ENCODE measurements at places on chromosomes 1 and 21.

DNA sequence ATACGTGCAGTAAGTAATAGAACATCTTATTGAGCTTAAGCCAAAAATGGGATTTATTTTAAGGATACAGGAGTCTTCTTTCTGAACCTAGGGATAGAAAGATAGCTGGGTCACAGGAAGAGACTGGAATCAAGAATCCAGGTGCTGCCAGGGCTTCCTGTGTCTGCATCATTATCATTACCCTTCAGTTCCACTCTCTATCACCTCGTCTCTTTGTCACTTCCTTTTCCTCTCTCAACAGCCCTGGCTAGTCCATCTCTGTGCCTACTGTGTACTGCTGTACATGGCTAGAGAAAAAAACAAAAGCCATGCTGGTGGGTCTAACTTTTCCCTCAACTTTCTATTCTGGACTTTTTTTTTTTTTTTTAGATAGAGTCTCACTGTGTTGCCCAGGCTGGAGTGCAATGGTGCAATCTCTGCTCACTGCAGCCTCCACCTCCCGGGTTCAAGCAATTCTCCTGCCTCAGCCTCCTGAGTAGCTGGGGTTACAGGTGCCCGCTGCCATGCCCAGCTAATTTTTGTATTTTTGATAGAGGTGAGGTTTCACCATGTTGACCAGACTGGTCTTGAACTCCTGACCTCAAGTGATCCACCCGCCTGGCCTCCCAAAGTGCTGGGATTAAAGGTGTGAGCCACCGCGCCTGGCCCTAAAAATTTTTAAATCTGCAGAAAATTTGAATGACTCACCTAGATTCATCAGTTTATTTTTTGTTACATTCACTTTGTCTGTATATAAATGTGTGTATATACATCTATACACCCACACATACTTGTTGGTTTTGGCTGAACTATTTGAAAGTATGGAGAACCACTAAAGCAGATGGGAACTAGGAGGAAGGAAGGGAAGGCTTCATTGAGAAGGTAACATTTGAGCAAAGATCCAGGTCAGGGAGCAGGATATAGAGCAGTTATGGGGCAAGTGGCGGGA is 31.9 kb downstream of the UBE4B start:
- no peak for DNase-seq

DNA sequence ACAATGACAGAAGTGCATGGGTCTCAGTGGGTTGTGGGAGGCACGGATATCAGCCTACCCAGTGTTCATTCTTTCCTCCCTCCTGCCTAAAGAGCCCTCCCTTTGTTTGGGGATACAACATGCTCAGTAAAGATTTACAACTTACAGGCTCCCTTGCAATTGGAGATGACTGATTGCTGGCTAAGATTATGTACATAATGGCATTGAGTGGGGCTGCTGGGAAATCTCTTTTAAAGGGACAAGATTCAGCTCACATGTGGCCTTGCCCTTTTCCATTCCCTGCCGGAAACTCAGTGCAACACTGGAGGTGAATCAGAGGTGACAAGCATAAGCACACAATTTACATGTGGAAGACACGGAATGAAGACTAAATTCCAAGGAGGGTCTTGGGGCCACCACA is 83.7 kb upstream of the CHRM3 start:
- no peak for DNase-seq

DNA sequence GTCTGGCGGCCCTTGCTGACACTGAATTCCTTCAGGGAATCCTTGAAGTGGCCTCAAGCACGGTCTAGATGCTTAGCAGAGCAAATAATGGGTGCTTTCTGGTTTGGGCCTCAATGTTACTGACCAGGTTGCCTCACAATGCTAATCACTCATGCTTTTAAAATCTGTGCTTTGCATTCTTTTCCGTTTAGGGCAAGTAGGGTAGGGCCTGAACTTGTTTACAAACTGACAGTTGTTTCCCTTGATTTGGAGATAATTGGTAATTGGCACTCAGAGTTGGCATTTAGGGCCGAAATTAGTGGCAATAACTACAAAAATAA is 1.4 kb downstream of the VPS13D start:
- DNase-seq, result no peak

DNA sequence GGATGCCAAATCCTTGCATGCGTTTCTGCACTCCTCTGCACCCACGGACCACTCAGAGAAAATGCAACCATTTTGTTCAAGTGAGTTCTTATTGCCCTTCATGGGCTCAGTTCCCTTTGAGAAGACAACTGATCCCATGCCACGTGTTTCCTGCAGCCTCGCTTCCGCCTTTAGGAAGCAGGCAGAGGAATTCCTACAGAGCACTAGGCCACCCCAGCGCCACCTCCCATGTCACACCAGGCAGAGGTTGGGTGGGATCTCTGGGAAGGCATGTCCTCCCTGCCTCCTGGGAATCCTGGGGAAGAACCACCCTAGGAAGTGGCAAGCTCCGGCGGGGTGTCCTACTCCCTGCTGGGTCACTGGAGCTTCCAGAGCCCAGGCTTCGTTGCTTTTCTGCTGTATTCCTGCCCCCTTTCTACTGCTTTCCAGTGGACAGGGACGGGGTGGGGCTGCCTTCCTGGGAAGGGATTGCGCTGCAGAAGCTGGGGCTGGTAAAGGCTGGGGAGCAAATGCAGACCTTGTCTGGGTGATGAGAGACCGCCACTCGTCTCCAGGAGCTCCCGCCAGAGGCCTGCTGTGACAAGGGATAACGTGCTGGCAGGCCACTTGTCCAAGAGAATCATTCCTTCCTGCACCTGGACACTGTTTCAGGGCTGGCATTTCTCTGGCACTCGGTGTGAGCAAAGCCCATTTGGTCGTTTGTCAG is 478.2 kb upstream of the VAMP3 start:
- no peak for DNase-seq

DNA sequence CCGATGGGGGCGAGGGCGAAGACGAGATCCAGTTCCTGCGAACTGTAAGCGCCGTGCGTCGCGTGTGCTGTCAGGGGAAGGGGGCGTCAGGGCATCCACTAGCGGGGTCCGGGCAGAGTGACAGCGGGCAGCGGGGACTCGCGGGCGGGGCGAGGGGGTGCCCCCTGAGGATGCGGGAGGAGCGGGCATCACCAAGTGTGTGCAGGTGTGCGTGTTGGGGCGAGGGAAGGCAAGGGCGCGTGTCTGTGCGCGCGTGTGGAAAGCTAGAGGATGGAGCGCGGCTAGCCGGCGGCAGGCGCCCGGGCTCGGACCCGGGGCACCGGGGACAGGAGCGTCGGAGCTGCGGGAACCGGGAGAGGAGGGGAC is 525 bp downstream of the RYR2 start:
- DNase-seq, result no peak

GRCh38 chr1:178740491-178740890 is 15.4 kb downstream of the RALGPS2 start:
- no peak for DNase-seq

DNA sequence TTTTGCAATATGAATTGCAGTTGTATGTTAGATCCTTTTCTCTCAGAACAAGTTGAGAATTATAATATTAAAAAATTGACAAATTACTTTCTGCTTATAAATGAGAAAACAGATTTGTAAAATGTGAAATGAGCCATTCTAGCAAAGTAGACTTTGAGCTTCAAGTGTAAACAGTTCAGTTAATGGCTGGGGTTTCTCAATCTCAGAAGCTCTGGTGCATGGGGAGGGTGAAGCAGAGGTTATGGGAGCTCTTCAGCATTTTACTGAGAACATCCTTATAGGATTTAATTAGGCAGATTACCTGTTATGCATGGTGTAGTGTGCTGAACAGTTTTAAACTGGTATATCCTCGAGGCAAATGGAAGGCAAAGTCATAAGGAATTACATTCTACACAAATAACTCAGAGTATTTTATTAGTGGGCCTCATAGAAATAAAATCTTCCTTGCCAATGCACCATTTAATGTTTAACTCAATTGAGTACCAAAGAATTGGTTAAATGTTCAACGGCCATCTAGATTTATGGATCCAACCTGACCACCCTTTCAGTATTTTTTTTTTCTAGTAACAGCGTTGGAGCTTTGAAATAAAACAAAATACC is 1143.6 kb upstream of the ADGRL2 start:
- no peak for DNase-seq

DNA sequence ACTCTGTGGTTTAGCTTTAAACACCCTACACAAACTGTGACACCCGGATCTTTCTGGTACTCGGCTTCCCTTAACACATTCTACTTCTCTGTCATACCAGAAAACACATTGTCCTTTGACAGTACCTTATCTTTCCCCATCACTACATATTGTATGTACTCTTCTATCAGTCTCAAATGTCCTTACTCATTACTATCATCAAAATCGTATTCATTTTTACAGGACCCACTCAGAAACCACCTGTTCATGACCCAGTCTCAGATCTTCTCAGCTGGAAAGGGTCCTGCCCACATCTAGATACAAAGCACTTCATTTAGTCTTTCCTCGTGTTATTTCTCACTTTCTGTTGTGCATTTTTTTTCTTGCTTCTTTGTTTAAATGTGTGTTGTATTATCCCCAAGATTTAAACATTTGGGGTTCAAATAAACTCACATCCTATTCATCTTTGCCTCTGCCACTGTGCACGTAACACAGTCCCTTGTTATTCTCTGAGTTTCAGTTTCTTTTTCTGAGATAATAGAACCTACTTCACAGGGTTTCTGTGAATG is 27.7 kb downstream of the CD34 start:
- no peak for DNase-seq

DNA sequence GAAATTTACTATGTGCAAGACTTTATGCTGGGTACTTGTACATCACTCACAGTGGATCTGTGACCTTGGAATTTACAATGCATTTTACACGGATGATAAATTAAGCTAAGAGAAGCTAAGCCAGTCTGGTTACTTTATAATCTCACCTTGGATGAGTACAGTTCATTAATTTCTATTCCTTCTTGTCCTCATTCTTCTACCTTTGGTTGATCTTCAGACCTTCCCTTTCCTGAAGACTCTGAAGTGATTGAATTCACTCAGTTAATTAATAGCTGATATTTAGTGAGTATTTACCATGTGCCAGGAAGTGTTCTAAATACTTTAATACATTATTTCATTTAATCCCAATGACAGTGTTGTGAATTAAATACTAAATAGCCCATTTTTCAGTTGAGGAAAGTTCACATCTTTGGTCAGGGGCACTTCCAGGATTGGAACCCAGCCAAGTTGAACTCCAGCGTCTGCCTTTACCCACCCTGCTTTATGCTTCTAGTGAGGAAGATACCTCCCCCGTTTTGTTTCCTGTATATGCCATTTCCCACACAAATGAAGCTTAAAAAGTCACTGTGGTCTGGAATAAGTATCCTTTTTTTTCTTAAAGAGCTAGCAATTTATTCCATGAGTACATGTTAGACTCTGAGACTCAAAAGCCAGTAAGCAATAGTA is 146.6 kb downstream of the TLR5 start:
- no peak for DNase-seq

- no peak for DNase-seq
Observed at GRCh38 chr21:16037421-16037955, 307.7 kb downstream of the USP25 start.

DNA sequence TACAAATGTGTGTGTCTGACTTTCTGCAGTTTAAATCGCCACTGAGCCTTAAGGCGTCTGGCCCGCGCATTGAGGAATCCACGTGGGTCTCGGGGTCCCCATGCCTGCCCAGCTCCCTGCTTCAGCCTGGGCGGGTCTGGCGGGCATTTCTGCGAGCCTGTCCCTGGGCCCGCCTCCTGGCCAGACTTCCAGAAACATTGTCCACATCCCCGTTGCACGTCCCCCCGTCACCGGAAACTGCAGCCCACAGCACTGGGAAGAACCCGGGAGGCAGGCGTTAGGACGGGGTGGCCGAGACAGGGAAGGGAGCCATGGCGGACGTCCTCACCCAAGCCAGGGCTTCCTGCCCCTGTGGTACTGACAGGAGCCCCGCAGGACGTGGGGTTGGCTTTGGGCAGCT is 113.1 kb upstream of the COL6A1 start:
- no peak for DNase-seq

DNA sequence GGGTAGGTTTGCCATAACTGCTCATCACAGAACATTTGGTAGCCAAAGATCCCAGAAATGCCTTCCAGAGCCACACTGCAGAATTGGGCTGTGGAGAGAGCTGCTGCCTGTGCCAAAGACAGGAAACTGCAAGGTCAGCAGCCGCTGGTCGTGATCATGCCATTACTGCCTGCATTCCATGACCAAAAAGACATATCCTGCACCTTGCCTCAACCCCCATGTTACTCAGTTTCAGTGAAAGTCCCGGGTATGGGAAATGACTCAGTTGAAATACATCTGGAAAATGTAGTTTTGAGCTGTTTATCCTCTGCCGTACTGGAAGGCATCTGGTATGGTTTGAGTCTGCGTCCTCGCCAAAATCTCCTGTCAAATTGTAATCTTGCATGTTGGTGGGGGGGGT is 161.7 kb downstream of the FCRL5 start:
- DNase-seq, result no peak

GRCh38 chr21:38956856-38957571 is 151.3 kb downstream of the ETS2 start:
- DNase-seq, result no peak

DNA sequence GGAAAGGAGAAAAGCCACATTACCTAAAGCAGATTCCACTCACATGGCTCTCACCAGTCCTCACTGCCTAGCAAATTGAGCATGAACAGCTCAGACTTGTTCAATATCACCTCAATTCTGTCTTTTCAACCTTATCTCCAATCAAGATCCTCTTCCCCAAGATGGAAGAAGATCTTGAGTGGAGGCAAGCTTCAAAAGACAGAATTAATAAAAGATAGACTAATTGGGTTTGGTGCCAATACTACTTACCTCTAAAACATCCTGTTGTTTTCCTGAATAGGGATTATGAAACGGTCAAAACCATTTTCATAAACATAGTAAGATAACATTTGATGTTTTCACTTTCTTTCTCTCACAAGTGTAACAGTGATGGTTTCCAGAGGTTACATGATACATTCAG is 349.2 kb upstream of the PLD5 start:
- DNase-seq, result no peak

GRCh38 chr1:43405219-43405875 is 15.6 kb downstream of the SZT2 start:
- DNase-seq, result no peak

GRCh38 chr1:192161976-192162375 is 3.7 kb downstream of the RGS18 start:
- DNase-seq, result no peak

DNA sequence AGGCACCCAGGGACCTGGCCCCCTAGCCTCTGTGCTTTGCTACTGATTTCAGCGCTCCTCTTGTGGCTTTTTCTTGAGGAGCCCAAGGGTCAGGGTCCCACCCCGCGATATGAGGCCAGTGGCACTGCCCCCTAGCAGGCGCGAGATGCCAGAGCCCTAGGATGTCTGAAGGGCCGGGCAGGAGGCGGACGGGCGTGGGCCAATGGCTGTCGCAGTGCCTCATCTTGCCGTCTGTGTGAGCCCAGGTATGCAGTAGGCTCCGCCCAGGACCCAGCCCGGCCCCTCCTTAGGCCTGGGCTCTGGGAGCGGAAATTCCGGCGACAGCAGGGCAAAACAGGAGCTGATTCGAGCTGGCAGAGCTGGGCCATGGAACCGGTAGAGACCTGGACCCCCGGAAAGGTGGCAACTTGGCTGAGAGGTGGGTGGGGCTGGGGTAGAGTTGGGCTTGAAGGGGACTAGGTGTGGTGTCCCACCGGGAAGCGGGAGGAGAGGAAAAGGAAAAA is at the start of gene CNKSR1:
TSS of gene CNKSR1 (plus strand) at position 310 of the 503 bp plus-strand sequence. CDS start at position 367, 57 bp downstream.
- DNase-seq, result peak; percentile 55

Data from right lung (tissue), 10 donors.